ENCODE measurements at places on chromosomes 6 and 20.

- no peaks in the 10 kb centered on the region for H3K36me3 ChIP-seq
- H3K27me3 ChIP-seq = no peaks in the 10 kb centered on the region
- DNase-seq = no peak
- H3K27ac ChIP-seq = no peak overlapping the region
Observed at GRCh38 chr6:13941902-13942301, 17.1 kb downstream of the RNF182 start.

- no peaks in the 10 kb centered on the region for H3K36me3 ChIP-seq
- no peaks in the 10 kb centered on the region for H3K27me3 ChIP-seq
- H3K4me1 ChIP-seq = peaks cover 11% of the 10 kb centered on the region
- no peak overlapping the region for H3K4me3 ChIP-seq
- DNase-seq = no peak
Observed at GRCh38 chr6:109510358-109510757, 27.3 kb upstream of the ZBTB24 start.

DNA sequence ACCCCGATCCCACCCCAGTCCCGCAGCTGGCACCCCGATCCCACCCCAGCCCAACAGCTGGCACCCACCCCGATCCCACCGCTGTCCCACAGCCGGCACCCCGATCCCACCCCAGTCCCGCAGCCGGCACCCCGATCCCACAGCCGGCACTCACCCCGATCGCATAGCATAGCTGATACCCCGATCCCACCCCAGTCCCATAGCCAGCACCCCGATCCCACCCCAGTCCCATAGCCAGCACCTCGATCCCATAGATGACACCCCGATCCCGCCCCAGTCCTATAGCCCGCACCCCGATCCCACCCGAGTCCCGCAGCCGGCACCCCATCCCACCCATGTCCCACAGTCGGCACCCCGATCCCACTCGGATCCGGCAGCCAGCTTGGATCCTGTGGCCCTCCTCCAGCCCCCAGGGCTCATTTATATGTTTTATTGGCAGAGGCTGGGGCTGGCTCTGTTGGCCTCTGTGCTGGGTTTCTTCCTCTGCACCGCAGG lies 897 bp upstream of the GMEB2 start:
- H3K27me3 ChIP-seq = no peaks in the 10 kb centered on the region
- H3K4me3 ChIP-seq = peak overlapping the region; percentile 76
- no peak for DNase-seq
- no peaks in the 10 kb centered on the region for H3K36me3 ChIP-seq
- H3K27ac ChIP-seq = peak overlapping the region; percentile 34

DNA sequence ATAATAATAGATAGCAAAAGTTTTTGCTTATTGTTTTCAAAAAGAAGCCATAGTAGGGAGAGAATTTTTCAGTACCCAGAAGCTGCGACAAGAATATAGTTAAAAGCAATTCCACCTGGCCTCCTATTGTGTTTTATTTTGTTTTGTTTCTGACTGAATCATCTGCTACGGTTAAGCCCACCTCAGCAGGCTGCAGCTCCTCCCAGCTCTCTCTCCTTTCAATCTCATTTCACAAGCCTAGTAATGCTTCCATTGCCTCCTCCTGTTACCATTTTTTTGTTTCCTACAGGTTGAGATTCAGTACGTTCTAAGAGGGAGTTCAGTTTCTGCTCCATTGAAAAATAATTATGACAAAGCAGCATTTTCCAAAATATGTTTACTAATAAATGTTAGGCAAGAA lies 77.9 kb downstream of the PCSK2 start:
- no peaks in the 10 kb centered on the region for H3K4me1 ChIP-seq
- H3K27ac ChIP-seq = no peak overlapping the region
- no peak for DNase-seq

DNA sequence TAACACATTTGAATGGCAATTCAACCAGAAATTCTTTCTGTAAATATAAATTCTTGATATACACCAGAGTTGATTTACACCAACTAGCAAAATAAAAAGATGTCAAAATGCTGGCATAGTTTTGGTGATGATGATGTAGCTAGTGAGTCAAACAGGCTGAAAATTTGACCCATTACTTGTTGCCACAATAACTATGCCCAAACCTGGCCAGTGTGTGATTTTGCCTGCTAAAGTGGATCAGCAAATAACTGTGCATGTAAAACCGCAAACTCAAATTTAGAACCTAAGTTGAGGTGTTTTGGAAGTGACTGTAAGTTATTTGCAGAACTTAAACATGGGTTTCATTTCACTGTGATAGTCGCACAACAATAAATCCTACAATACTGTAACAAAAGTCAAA lies 125.9 kb downstream of the KIF6 start:
- peaks cover 2% of the 10 kb centered on the region for H3K4me1 ChIP-seq
- H3K27me3 ChIP-seq = no peaks in the 10 kb centered on the region
- no peak overlapping the region for H3K4me3 ChIP-seq
- peak overlapping the region; percentile 58 for H3K27ac ChIP-seq

DNA sequence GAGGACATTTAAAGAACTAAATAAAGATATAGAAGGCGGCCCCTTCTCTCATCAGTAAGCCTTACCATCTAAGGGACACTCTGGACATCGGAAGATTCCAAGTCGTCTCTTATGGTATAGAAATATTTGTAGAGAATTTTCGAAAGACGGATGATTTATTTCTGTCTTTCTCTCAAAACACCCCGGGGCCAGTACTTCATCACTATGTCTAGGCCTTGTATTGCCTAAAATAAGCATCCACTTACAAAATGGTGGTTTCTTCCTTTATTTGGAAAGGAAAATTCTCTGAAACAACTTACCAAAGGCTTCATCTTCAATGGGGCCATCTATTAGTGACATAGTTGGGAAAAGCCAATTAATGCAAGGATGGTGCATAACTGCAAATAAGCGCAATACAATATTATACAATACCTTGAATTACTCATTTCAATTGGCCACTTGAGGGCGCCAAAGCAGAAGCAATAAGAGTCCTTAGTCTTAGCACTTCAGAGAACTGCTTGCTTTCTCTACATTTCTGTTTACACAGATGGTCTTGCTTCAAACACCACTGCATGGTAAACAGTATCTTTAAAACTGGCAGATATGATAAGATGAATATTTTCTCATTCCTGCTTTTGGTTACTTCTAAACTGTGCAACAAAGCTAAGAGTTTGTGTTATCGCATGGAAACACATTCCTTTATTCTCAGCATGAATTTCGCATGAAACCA lies 113.2 kb downstream of the VIP start:
- no peaks in the 10 kb centered on the region for H3K36me3 ChIP-seq
- H3K4me3 ChIP-seq = no peak overlapping the region
- no peaks in the 10 kb centered on the region for H3K4me1 ChIP-seq
- DNase-seq = peak; percentile 36
- no peaks in the 10 kb centered on the region for H3K27me3 ChIP-seq

- H3K27ac ChIP-seq = no peak overlapping the region
- H3K4me3 ChIP-seq = no peak overlapping the region
- H3K4me1 ChIP-seq = no peaks in the 10 kb centered on the region
- DNase-seq = no peak
- H3K27me3 ChIP-seq = no peaks in the 10 kb centered on the region
- no peaks in the 10 kb centered on the region for H3K36me3 ChIP-seq
Observed at GRCh38 chr6:53441761-53442160, 93.0 kb upstream of the ELOVL5 start.

GRCh38 chr6:142944124-142945048 lies 590 bp downstream of the HIVEP2 start:
- peak; percentile 83 for DNase-seq
- peaks cover 22% of the 10 kb centered on the region for H3K4me1 ChIP-seq
- H3K4me3 ChIP-seq = peak overlapping the region; percentile 76
- peak overlapping the region; percentile 98 for H3K27ac ChIP-seq
- no peaks in the 10 kb centered on the region for H3K27me3 ChIP-seq

- H3K27ac ChIP-seq = no peak overlapping the region
- no peaks in the 10 kb centered on the region for H3K27me3 ChIP-seq
- H3K4me3 ChIP-seq = no peak overlapping the region
- H3K36me3 ChIP-seq = no peaks in the 10 kb centered on the region
- no peak for DNase-seq
Observed at GRCh38 chr6:6912817-6913744, 194.7 kb upstream of the RREB1 start.

GRCh38 chr6:158026054-158026900 lies 44.6 kb downstream of the SYNJ2 start:
- H3K27me3 ChIP-seq = no peaks in the 10 kb centered on the region
- DNase-seq = peak; percentile 79
- peaks cover 15% of the 10 kb centered on the region for H3K4me1 ChIP-seq
- H3K27ac ChIP-seq = peak overlapping the region; percentile 96
- H3K4me3 ChIP-seq = no peak overlapping the region
- H3K36me3 ChIP-seq = peaks cover 17% of the 10 kb centered on the region

- H3K4me1 ChIP-seq = no peaks in the 10 kb centered on the region
- no peaks in the 10 kb centered on the region for H3K27me3 ChIP-seq
- H3K27ac ChIP-seq = no peak overlapping the region
- H3K36me3 ChIP-seq = no peaks in the 10 kb centered on the region
- no peak for DNase-seq
Observed at GRCh38 chr6:134525190-134525868, 207.4 kb upstream of the SGK1 start.

DNA sequence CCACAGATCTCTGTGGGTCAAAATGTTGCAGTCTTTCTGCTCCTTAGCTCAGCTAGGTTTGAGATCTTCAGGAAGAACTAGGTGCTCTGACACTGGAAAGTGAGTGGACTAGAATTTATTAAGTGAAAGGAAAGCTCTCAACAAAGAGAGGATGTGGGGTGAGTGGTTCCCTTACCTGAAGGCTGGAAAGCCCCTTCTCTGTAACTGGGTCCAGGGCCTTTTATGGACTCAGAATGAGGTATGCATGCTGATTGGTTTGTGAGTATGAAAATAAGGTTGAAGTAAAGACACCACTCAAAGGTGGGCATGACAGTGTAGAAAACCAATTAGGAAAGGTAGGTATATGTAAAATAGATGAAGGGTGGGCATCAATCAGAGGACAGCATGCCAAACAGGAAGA lies 485.5 kb downstream of the CD109 start:
- H3K27ac ChIP-seq = no peak overlapping the region
- no peaks in the 10 kb centered on the region for H3K4me1 ChIP-seq
- H3K36me3 ChIP-seq = no peaks in the 10 kb centered on the region
- DNase-seq = no peak
- H3K4me3 ChIP-seq = no peak overlapping the region

DNA sequence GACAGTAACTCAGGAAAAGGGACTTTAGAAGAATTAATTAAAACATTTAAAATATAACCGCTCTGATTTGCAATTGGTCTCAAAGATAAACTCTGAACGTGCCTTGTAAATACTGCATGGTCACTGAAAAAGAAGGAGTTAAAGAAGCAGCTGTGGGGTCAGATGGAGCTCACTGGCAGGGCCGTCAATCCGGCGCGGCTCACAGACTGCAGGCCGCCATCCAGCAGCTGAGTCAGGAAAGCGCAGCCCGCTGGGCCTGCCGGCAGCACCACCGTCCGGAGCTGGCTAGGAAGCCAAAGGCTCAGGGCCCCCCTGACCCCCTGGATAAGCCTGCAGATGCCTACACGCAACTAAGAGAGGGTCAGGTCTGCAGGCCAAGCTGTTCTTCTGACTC lies 54.2 kb upstream of the FRMD1 start:
- H3K36me3 ChIP-seq = no peaks in the 10 kb centered on the region
- no peak overlapping the region for H3K27ac ChIP-seq
- no peak for DNase-seq
- H3K4me3 ChIP-seq = no peak overlapping the region
- H3K4me1 ChIP-seq = no peaks in the 10 kb centered on the region
- H3K27me3 ChIP-seq = no peaks in the 10 kb centered on the region

GRCh38 chr20:60513141-60513540 lies 554.9 kb downstream of the CDH26 start:
- no peak overlapping the region for H3K27ac ChIP-seq
- H3K4me1 ChIP-seq = no peaks in the 10 kb centered on the region
- H3K36me3 ChIP-seq = no peaks in the 10 kb centered on the region
- DNase-seq = no peak
- no peaks in the 10 kb centered on the region for H3K27me3 ChIP-seq

DNA sequence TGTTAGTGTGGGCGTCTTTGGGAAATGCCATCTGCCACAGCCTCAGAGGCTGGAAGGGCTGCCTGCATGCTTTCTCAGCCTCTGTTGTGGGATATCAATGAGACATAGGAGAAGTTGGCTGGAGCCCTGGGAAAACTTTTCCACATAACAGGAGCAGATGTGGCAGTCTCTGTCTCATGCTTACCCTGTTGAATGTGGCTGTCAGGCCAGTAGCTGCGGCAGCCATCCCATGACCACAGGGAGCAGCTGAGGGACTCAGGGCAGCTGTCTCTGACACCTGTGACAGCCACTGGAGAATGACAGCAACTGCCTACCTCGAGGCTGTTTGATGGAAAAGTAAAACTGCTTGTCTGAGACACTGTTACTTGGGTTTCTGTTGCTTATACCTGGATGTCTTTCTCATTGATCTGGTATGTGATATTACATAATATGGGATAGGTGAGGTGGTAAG lies 64.4 kb downstream of the TULP4 start:
- H3K27me3 ChIP-seq = no peaks in the 10 kb centered on the region
- H3K36me3 ChIP-seq = peaks cover 3% of the 10 kb centered on the region
- DNase-seq = no peak
- H3K27ac ChIP-seq = no peak overlapping the region
- H3K4me1 ChIP-seq = peaks cover 11% of the 10 kb centered on the region

DNA sequence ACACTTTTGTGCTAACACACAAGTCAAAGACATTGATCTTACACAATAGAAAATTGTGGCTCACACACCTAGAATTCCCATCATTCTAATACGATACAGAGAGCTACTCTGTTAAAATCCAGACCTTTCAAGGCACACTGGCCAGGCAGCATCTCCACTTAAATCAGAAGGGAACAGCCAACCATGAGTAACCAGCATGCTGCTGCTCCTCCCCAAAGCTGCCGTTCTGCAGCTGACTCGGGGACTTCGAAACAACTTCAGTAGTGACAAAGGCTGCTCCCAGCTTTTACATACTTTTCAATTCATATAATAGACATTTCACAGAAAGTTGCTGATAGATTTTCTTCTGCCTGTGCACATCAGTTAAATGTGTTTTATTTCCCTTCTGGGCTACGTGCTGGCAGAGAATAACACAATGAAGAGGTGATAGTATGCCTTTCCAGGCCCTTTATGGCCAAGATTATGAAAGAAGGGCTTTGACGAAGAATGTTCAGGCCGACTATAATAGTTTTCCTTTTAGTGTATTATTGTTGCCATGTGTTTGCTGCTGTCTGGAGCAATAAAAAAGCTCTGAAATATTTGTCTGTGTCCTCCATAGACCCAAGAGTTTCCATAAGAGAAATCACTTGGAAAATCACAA lies 159.0 kb downstream of the GMDS start:
- no peak overlapping the region for H3K4me3 ChIP-seq
- no peaks in the 10 kb centered on the region for H3K27me3 ChIP-seq
- H3K4me1 ChIP-seq = no peaks in the 10 kb centered on the region
- H3K27ac ChIP-seq = no peak overlapping the region

- H3K27me3 ChIP-seq = no peaks in the 10 kb centered on the region
- no peak overlapping the region for H3K27ac ChIP-seq
- 0 out of 2 replicates have a peak, but pooled peaks cover 8% of the 10 kb centered on the region for H3K4me1 ChIP-seq
- H3K4me3 ChIP-seq = no peak overlapping the region
- DNase-seq = no peak
- no peaks in the 10 kb centered on the region for H3K36me3 ChIP-seq
Observed at GRCh38 chr6:100274147-100274546, 190.6 kb downstream of the SIM1 start.

GRCh38 chr6:14888575-14889000 lies 357.3 kb upstream of the JARID2 start:
- no peak overlapping the region for H3K4me3 ChIP-seq
- H3K27ac ChIP-seq = no peak overlapping the region
- H3K27me3 ChIP-seq = no peaks in the 10 kb centered on the region
- H3K4me1 ChIP-seq = peaks cover 3% of the 10 kb centered on the region
